ENCODE measurements at places on chromosomes 4 and X.

DNA sequence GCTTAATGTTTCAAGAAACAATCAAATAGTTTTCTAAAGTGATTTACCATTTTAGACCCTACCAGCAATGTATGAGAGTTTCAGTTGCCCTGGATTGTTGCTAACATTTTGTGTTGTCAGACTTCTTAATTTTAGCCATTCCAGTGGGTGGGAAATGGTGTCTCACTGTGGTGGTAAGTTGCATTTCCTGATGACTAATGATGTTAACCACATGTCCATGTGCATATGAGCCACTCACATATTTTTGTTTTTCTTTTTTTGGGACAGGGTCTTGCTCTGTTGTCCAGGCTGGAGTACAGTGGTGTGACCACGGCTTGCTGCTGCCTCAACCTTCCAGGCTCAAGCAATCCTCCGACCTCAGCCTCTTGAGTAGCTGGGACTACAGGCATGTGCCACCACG is 48.3 kb downstream of the MED28 start:
- no peak for DNase-seq

DNA sequence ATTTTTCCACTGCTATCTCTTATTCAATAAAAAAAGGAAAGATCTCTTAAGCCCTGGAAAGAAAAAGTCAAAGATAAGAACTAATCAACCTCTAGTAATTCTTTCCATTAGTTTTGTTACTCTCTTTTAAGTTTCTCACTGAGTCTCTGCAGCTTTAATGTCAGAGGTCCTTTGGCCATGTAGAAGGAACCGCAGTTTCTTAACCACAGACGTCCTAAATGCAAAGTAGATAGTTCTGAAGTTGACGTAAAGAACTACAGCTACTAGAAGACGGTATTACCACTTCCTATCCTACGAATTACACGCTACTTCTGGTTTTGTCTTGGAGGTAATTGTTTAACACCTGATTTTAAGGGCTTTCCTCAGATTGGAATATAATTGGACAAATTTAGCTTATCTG is 325.9 kb downstream of the ANKRD50 start:
- DNase-seq: no peak

DNA sequence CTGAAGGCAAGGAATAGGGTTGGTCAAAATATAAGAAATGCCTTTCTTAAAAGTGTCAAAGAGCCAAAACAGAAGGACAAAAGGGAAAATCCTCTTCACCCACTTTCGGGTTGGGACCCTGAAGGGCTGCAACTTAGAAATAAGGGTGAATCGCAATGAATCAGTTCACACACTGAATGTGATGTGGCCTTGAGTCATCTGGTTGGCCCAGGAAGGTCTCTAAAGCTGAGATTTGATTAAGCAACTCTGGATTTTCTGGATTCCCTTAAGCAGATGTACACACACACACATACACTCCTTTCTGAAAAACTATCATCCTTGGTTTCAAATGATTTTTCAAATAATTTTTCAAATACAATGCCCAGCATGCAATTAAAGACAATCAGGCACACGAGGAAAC is 13.1 kb downstream of the TAB3 start:
- DNase-seq: peak; percentile 8

GRCh38 chrX:115894087-115894486 is 276.5 kb upstream of the AGTR2 start:
- no peak for DNase-seq

DNA sequence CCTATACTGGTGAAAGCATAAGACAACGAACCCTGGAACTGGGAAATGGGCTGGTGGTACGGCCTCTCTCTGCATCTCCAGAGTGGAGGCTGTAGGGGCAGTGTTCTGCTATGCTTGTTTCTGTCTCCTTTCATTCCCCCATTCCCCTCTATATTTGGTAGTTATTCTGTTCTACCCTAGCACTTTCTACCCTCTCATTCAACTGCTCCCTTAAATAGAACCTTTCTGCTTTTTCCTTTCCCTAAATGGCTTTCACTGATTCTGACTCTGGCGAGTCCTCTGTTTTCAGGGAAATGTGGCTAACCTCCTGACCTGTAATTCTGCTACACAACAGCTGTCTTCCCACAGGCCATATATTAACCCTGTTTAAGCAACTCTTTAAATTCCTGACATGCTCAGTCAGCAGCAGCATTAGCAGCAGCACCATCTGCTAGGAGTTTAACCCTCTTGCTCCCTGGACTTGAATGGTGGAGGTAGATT is 94.2 kb downstream of the CXCL13 start:
- DNase-seq: peak; percentile 30

DNA sequence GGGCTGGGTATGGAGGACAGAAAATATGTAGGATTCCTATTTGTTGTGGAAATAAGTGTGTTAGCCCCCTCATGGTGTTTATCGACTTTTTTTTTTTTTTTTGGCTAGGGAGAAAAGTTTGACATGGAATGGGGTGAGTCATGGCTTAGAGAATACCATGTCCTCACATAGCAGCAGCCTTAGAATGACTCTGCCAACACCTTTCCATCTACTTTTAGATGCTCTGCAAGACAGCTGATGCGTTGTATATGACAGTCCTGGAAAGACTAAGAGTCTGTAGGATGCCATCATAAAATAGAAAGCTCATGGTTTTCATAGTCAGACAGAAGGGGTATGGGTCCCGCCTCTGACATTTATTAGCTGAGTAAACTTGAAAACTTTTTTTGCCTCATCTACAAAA is 37.7 kb downstream of the MTTP start:
- no peak for DNase-seq

DNA sequence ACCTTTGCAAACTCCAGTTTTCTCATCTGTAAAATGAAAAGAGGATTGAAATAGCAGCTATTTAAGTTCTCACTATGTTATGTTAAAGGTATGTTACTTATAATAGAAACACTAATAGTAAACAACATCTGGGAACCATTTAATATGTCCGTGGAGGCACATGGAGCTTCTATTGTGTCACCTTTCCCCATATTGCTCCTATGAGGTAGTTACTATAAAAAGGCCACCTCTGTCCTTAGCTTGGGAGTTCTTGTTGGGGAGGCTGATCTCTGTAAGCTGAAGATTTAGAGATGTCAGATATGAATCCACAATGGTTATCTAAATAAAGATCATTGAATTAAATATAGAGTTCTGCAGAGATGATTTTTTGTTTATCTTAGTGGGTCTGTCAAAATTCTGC is 125.2 kb downstream of the FHIP1A start:
- DNase-seq: no peak

- DNase-seq: no peak
Measured at GRCh38 chr4:171517883-171518282, 295.3 kb upstream of the GALNTL6 start.

DNA sequence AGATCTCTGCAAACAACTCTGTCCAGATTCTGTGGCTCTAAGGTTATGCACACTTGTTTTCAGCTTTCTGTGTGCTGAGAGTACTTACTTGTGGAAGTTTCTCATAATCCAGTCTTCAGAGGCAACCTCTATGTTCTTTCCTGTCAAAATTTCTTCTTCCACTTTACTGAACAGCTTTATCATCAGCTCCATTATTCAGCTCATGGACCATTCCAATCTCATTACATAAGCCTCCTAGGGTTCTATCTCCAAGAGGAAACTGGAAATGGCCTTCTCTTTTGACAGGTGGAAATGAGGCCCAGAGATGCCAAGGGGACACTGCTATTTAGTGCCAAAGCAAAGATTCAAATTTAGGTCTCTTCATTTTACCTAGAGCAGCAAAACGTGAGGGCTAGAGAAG is 61.3 kb downstream of the CHRDL1 start:
- DNase-seq: no peak

GRCh38 chrX:97030947-97031346 is 147.2 kb downstream of the RPA4 start:
- no peak for DNase-seq

DNA sequence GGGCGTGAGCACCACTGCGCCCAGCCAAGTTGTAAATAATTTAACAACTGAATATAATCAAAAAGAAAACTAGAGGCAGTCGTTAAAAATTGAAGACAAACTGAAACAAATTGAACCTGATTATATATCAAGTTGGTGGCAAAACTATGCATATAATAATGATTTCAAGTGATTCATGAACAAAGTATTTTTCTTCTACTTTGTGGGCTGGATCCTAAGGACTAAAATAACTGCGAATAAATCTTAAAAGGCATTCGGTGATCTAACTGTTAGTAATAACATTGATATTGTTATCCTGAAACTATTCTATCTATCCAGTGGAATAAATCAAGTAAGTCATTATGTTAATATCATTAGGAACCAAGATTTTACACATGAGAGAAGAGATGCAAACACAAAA is 21.2 kb upstream of the USP9X start:
- DNase-seq: no peak

DNA sequence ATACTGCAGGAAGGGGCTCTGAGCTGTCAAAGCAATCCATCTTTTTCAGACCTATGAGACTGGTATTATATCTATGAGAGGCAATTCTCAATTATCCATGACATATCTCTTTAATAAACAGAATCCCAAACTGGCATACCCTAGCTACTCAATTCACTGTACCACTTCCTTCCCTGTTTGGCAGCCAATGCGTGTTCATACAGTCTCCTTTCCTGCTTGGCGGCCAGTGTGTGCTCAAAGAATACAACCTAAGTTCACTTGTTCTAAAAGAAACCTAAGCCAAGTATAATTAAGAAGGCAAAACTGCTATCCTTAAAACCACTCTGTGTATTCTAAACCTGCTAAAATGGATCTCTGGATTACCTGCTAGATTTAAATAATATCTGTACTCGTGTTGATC is 38.3 kb downstream of the ARHGEF9 start:
- DNase-seq: no peak

DNA sequence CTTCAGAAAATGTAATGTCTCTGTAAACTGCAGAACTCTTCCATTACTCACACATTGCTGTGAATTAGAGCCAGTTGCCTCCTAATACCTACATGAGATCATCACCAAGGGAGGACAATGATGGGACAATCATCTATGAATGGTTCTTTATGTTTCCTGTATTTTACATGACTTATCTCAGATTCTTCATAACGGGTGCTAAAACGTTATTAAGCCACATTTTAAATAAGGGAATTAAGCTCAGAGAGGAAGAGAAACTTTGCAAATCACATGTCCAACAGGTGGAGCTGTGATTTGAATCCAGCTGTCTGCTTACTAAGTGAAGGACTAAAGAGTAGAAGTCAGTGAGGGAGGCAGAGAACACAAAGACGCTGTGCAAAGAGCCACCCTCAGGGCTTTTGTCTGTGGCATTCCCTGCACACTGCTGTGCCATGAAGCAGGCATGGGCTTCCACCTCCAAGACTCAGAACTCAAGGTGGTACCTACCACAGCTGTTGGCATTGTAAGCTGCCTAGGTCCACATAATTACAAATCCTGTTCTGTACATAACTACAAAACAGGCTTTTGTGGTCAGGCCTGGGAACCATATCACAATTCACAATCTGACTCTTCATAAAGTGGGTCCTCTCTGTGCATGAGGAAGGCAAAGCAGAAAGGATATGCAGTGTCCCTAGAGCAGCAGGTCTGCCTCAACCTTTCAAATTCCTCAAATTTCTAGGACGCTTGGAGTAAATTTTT is 12.8 kb downstream of the TBC1D9 start:
- no peak for DNase-seq

GRCh38 chr4:108483079-108483478 is 137.3 kb upstream of the RPL34 start:
- no peak for DNase-seq

DNA sequence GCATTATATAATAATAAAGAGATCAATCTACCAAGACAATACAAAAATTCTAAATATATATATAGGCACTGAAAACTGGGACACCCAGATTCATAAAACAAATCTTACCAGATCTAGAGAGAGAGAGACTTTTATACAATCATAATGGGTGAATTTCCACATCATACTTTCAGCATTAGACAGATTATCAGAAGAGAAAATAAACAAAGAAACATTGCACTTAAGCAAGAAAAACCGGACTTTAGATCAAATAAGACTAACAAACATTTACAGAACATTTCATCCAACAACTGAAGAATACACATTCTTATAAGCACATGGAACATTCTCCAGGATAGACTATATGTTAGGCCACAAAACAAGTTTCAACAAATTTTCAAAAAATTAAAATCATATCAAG is 245.1 kb downstream of the INPP4B start:
- DNase-seq: no peak

- no peak for DNase-seq
Measured at GRCh38 chr4:1604181-1604705, 79.9 kb downstream of the FAM53A start.

DNA sequence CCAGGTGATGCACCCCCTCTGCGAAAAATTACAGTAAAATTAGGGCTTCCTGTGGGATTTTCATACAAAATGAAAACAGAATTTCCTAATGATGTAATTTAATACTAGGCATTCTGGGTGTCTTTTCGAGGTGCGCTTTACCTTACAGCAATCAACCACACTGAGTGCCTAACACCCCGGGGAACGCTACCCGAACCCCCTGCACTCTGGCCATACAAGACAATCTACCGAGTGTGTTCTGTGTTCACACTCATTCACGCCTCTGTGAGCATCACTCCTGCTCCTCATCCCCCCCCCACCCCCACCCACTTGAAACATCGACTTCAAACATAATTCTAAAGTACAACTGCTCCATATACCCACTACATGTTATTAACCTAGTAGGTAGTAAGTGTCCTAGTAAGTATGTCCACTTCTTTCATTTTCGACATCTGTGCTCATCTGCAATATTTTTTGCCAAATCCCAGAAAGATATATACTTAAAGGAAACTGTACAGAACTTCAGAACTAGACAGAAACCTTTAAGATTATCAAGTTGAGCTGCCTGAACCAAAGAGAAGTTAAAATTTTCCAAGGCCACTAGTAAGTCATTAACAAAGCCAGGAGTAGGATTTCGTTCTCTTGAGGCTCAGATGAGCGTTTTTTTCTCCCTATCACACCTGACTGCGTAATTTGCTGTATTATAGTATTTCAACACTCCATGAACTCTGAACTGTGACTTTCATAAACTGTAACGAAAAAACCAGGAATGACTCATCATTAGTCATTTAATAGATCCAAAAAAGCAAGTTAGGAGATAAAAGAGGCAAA is 80.0 kb downstream of the FAT1 start:
- no peak for DNase-seq

GRCh38 chrX:45472968-45473367 is 272.3 kb upstream of the DIPK2B start:
- no peak for DNase-seq

DNA sequence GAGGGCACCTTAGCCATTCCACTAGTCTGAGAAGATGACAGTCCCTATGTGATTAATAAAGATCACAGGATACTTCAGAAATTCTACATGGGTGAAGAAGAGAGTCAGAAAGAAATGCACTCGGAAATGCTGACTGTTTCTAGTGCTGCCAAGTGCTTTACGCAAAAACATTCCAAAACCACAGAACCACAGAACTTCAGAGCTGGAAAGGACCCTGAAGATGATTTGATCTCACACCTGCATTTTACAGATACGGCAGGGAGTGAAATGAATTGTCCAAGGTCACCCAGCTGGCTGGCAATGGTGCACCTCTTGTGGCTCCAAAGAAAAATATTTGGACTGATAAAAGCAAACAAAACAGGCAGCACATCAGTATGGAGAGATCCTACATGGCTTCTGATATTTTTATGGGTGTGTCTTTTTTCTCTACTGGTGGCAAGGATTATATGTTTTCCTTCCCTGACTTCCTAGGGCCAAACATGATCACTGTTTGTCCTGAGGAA is 115.9 kb downstream of the MAML3 start:
- DNase-seq: no peak

- DNase-seq: no peak
Measured at GRCh38 chr4:154743683-154744340, at the start of gene LRAT. Gene LRAT, plus strand, starts transcription at chr4:154744000. Its CDS starts 327 bp downstream, at chr4:154744327.

Data from AG09319 (cell line).